NCI-H510A treated with DMSO at 0.1 percent for 48 hours (cell line): ENCODE measurements at places on chromosomes 2 and 18.

DNA sequence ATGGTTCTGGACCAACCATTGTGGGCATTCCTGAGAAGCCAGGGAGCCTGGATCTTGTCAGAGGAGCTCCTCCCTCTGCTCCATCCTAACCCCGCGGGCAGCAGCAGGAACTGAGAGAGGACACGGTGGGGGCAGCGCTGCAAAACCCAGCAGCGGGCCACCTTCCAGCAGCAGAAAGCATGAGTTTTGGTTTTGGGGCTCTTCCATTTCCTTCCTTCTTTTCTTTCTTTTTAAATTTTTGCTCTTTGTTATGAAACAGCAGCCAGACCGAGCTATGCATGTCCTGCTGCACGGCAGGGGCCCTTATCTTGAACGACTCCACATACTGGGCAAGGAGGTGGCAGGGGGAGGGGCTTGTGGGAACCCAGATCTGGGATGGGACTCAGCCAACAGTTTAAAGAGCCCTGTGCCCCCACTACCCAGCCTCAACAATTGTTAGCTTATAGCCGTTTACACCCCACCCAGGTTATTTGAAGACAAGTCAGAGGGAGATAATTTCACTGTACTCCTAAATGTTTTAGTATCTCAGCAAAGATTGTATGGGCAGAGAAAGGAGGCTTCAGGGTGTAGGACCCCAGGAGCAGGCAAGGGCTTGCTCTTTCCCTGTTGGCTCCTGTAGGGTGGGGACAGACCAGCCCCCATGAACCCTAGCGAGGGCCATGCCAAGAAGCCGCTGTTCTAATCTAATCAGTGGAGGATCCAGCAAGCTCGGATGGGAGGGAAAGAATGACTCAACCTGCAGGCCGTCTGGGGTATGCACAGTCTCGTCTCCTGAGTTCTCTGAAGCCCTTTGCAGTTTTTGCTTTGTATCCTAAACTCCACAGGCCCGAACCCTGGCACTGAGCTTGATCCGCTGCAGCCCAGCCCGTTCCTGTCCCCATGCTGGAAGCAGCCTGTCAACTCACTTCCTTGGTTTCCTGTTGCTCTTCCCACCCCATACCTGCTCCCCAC lies 75.3 kb downstream of the LRRFIP1 start:
- no peak for DNase-seq

DNA sequence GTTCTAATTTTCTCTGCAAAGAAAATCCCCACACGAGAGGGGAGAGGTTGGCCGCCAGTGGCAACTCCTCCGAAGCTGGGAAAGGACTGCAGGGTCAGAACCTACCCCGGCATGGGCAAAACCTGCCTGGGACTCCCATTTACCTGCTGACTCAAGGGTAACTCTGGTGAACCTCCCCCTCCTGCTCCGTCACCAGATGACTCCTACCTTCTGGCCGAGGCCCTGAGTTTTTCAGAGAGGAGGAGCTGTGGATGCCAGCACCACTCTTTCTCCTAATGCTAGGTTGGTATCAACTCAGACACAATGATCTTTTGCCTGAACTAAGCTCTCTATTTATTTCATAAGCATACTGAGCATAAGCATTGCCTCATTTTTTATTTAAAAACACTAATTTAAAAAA lies 96.6 kb downstream of the ALPK2 start:
- DNase-seq, result no peak

DNA sequence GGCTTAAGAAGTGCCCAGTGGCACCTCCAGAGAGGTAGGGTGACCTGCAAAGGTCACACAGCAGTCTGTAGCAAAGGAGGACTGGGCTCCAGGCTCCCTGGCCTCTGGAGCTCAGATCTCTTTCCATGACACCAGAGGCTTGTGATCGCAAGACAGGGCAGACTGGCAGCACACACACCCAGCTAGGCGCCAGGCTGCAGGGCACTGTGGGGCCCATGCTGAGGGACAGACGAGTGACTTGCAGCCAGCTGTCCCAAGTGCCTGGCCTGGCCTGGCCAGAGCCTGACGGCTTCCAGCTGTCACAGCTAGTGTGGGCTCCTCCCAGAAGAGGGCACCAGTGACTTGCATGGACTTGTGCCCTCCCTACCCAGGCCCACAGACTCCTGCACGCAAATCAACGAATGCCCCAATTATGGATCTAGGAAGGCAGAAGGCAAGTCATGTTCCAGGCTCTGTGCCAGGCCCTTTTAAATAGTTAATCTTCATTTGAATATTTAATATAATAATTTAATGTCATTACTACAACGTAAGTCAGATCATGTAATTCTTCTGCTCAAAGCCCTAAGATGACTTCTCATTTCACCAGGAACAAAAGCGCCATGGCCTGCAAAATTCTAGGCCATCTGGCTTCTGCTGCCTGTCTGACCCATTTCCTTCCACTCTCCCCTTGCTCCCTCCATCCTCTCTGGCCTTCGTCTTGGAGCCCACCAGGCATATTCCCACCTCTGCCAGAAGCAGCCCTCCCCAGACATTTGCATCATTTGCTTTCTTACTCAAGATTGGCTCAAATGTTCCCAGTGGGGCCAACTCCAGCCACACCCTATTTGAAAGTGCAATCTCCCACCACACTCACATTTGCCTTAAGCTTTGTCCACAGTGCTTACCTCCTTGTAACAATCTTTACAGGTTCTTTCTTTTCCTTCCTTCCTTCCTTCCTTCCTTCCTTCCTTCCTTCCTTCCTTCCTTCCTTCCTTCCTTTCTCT lies 3.7 kb upstream of the SPEG start:
- DNase-seq, result peak; percentile 15

DNA sequence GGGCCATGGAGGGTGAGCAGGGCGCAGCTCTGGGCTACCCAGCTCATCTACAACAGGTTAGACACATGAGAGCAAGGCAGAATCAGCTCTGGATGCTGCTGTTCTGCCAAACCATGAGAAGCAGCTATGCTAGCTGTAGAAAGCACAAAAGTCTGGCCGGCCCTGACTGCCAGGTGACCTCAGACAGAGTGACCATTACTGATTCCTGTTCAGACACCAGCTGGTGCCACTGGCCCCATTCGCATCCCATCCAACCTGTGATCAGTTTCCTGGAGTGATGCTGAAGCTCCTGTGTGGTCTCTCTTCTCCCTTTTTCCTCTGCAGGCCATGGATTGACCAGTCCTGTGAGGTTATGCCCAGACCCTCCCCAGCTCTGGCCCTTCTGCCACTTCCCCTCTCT lies 14.3 kb downstream of the RBMS1 start:
- no peak for DNase-seq

DNA sequence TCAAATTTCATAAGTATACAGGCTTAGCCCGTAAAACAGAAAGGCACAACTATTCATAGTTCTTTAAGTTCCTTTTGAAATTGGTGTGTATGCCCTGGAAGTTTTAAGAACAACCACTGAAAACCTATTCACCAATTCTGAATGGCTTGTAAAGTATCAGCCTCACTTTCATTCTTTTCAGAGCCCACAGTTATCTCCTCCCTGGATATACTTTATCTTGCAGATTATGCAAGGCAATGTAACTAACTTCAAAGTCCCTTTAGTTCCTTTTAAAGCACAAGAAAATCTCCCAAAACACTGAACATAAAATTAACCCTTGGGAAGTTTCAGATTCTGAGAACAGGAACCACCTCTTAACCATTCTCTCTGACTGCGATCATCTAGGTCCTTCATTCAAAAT lies 1.1 kb downstream of the STRN start:
- DNase-seq, result no peak

GRCh38 chr18:10926621-10927161 lies 222.7 kb downstream of the PIEZO2 start:
- DNase-seq, result no peak

DNA sequence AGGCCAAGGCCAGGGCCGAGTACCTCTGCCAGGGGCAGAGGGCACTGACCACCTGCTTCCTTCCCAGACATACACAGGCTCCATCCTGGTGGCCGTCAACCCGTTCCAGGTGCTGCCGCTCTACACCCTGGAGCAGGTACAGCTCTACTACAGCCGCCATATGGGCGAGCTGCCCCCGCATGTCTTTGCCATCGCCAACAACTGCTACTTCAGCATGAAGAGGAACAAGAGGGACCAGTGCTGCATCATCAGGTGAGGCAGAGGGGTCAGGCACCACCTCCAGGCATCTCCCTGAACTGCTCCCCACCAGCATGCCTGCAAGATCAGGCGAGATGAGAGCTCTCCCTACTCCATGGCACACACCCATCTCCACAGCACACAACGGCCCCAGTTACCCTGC lies 31.1 kb downstream of the MYO7B start:
- DNase-seq, result no peak

DNA sequence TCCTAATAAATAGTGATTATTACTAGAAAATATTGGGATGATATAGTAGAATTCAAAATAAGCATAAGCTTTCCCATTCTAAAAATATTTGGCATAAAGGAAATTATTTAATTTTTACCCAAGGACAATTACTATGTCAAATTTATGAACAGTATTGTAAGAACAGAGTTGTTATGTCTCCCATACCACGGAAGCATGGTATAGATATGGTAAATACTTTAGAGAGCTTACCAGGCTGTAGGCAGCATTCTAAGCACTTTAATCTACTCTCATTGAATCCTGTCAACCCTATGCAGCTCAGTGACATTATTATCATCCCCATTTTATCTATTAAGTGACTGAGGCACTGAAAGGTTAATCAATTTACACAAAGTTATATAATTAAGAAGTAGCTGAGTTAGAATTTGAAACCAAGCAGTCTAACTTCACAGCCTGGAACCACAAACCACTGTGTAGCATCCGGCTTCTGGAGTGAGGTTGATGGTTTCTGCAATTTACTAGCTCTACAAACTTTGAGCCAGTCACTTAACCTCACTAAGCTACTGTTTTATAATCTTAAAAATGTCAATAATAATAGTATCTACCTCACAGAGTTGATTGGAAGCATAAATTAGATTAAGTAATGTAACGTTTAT lies 323.7 kb downstream of the ARHGAP15 start:
- DNase-seq, result no peak

DNA sequence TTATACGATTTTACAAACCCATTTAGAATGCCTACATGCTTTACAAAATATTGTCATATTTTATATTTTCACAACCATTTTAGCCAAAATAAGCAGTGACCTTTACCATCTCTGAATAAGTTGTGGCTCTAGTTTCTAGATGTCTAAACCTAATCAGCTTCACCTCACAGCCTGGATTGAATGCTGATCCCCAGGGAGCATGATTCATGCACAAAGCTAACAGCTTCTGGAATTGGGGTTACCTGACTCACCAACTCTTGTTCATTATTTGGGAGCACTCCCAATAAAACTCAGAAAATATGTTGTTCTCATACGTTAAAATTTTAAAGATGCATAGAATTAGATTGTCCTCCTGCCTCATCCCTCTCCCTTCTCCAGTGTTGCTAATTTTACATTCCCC lies 611.7 kb upstream of the NETO1 start:
- DNase-seq, result no peak

DNA sequence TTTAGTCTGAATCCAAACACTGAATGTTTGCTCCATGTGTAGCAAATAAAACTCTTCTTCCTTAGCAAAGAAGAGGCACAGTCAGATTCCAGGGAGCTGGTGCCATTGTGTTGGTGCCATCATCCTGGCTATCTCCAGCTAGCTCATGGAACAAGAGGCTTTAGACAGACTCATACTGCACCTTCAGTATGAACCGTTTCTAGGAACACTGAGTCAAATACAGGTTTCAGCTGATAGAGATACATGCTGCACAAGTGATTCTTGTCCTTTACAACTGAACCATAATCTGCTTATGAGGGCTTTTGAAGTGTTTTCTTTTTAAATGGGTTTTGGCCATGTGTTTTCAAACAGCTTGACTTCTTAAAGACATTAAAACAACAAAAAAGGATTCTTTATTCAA lies 57.9 kb downstream of the DYNC1I2 start:
- DNase-seq, result no peak

- no peak for DNase-seq
These were observed 4.8 kb downstream of the TGFBRAP1 start for GRCh38 chr2:105324732-105325131.

- DNase-seq, result peak; percentile 26
These were observed 34.2 kb downstream of the TRAPPC12 start for GRCh38 chr2:3413697-3414096.

DNA sequence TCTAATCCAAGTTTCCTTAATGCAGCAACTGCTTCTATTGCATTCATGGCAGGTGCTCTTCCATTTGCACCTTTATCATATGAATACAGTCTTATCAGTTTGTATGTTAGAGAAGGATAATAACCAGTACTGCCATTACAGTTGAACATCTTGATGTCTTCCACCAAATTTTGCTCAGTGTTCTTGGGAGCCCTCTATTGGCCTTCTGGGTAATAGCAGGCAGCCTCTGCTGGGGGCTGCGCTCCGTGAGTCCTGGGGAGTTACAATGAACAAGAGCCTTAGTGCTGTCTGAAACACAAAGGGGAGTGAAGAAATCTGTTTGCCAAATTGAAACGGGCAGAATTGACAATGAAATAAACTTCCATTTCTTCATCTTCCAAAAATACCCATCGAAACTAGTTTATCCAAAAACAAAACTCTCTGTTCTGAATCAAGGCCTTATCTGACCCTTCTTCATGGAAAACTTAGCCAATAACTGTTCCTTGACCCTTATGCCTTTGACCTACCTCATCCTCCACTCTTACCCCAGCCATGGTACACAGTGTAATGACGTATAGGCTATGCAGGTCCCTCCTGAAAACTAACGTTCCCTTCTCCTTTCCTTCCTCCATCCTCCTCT lies 79.9 kb downstream of the ALK start:
- DNase-seq, result peak; percentile 33

DNA sequence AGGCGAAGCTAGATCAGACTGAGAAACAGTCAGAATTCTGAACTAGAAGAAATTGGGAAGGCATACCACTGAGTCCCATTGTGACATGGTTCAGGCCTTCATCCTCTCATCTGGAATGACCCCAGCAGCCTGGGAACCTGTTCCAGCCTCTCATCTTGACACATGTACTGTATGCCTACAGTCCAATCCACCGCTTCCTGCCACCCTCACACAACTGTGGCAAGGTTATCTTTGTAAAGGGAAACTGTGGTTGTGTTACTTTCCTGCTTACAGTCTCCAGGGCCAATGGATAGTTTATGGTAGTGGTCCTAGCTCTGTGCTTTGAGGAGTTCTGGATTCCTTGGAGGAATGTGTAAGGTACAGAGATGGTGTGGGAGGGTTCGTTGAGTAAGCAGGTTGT lies 296.9 kb upstream of the TRIB2 start:
- DNase-seq, result no peak

- peak; percentile 93 for DNase-seq
These were observed 77.0 kb upstream of the SERTAD2 start for GRCh38 chr2:64730551-64731262.

DNA sequence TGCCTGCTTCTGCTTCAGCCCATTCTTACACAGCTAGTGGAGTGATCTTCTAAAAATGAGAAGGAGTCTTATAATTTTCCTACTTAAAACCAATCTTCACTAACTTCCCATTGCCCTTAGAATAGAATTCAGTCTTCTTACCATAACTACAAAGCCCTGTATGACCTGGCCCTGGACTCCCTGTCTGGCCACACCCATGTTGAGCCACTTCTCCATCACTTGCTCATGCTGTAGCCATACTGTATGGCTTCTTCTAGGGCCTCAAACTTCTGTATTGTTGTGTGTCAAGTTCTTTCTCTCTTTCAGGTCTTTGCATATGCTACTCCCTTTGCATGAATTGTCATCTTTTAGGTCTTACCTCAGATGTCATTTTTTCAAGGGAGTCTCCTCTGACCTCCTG lies 11.2 kb downstream of the DGUOK start:
- DNase-seq, result no peak

GRCh38 chr2:112924360-112924759 lies 13.4 kb downstream of the IL37 start:
- DNase-seq, result no peak
